ENCODE measurements at places on chromosomes 6 and 20. TPM values are rescaled to one million over a fixed set of nuclear protein-coding genes. Genes with fewer than 3 reads are reported as not detected.

The TMEM200A gene
- 6.4 TPM for total RNA-seq

The MATN4 gene
- 0.11 TPM for total RNA-seq

The MYO6 gene
- total RNA-seq, result 48.1 TPM

The ROS1 gene
- not detected for total RNA-seq

The PPIL6 gene
- total RNA-seq, result 1.0 TPM

The IL17A gene
- not detected for total RNA-seq

The RARS2 gene
- total RNA-seq, result 44.4 TPM

The FKBP1C gene
- total RNA-seq, result 1.2 TPM

The NKX2-4 gene
- total RNA-seq, result 0.15 TPM

The TFAP2D gene
- not detected for total RNA-seq

The DOK5 gene
- 4.5 TPM for total RNA-seq

The OLIG3 gene
- total RNA-seq, result 0.22 TPM

The CBFA2T2 gene
- 10.9 TPM for total RNA-seq

The CFAP206 gene
- total RNA-seq, result not detected

The TNFRSF21 gene
- 39.1 TPM for total RNA-seq

The SUMO4 gene
- total RNA-seq, result 1.5 TPM

The HTR1E gene
- not detected for total RNA-seq

The GLO1 gene
- 188 TPM for total RNA-seq

The OPRL1 gene
- 0.90 TPM for total RNA-seq

The TMEM151B gene
- total RNA-seq, result 2.4 TPM

The COL12A1 gene
- 1.4 TPM for total RNA-seq

The COMMD7 gene
- total RNA-seq, result 66.1 TPM

The DZANK1 gene
- 9.6 TPM for total RNA-seq

The LY6G6F gene
- total RNA-seq, result not detected

The VSX1 gene
- not detected for total RNA-seq

The PDYN gene
- total RNA-seq, result 0.59 TPM

The SPATA2 gene
- 9.6 TPM for total RNA-seq

The SEL1L2 gene
- total RNA-seq, result not detected

The EDN3 gene
- total RNA-seq, result 0.24 TPM

The POPDC3 gene
- 6.0 TPM for total RNA-seq

The ZBTB46 gene
- total RNA-seq, result 27.3 TPM
